ENCODE measurements at places on chromosomes 4 and X.
A peak's percentile ranks its signal among the peaks of the same experiment; 100 is the strongest.

GRCh38 chr4:40199179-40199670, 2.4 kb downstream of the RHOH start:
- DNase-seq: no peak

GRCh38 chr4:169659716-169660670, 39.6 kb downstream of the CLCN3 start:
- DNase-seq: peak; percentile 93

DNA sequence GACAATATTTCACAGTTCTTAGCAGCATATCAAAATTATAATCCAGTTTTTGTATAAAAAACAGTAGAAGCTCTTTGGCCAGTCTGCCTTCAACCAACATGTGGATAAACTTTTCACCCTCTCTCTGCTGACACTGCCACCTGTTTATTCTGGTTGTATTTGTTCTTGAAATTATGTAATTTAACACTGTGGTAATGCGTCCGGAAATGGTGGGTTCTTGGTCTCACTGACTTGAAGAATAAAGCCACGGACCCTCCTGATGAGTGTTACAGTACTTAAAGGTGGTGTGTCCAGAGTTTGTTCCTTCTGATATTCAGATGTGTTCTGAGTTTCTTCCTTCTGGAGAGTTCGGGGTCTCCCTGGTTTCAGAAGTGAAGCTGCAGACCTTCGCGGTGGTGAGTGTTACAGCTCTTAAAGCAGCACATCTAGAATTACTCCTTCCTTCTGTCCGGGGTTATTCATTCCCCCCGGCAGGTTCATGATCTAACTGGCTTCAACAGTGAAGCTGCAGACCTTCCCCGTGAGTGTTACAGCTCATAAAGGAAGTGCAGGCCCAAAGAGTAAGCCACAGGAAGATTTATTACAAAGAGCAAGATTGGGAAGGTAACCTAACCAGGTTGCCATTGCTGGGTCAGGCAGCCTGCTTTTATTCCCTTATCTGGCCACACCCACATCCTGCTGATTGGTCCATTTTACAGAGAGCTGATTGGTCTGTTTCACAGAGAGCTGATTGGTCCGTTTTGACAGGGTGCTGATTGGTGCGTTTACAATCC, 15.7 kb downstream of the FAM184B start:
- no peak for DNase-seq

GRCh38 chr4:39808231-39808749, 110.4 kb downstream of the UBE2K start:
- DNase-seq: no peak

- no peak for DNase-seq
These were observed 228.8 kb downstream of the NSUN7 start for GRCh38 chr4:40978548-40978947.
